ENCODE measurements at places on chromosomes 16 and 17.

- DNase-seq: no peak
These were observed 49.2 kb upstream of the CACNG3 start for GRCh38 chr16:24206926-24207325.

- no peak for DNase-seq
These were observed 44.0 kb downstream of the PLCG2 start for GRCh38 chr16:81823111-81823510.

DNA sequence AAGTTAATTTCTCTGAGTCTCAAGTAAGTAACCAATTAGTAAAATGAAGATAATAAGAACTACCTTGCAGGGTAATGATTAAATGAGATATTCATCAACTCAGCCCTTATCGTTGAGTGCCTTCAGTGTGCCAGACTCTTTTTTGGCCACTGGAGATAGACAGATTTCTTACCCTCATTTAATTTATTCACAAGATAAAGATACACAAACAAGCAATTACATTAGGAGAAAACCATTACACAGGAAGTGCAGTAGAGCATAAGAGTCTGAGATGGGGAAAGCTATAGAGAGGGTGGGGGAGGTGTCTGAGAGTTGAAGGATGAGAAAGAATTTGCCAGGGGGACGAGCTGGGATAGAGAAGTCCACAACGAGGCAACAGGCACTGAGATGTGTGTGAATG lies 72.5 kb upstream of the BCAR1 start:
- DNase-seq: no peak

GRCh38 chr16:71700831-71701230 lies 23.7 kb downstream of the PHLPP2 start:
- DNase-seq: no peak

DNA sequence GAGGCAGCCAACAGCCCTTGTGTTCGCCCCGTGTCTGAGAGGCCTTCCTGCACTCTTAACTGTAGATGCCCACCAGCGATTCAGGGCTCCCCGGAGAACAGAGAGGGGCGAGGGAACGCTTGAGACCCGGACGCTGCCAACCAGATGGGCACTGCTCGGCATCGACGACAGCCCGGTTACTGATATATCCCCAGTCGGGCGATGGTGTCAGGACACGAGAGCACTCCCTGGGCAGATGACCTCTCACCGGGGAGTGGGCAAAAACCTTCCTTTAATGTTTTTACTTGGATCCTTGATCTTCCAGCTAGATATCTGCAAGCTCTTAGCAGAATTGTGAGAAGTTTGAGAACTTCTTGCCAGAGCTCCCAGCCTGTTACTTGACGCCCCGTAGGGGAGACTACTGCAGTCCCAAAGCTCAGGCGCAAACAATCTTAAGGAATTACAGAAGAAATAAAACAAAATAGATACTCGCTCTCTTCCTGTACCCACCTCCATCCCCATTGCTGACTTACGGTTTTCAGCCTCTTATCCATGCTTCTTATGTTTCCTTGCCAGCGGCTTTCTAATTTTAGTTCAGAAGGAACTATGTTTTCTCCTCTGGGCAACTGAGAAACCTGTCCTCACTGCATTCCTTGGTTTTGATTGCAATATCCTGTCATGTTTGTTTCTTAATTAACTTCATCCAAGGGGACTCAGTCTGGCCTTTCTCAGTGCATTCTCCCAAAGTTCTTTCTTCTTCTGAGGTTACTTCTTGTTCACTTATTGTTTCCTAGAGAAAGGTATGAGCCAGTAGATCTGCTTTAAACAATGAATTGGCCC lies 845 bp downstream of the SP2 start:
- DNase-seq: no peak

GRCh38 chr17:72403713-72404209 lies 282.9 kb downstream of the SOX9 start:
- no peak for DNase-seq

DNA sequence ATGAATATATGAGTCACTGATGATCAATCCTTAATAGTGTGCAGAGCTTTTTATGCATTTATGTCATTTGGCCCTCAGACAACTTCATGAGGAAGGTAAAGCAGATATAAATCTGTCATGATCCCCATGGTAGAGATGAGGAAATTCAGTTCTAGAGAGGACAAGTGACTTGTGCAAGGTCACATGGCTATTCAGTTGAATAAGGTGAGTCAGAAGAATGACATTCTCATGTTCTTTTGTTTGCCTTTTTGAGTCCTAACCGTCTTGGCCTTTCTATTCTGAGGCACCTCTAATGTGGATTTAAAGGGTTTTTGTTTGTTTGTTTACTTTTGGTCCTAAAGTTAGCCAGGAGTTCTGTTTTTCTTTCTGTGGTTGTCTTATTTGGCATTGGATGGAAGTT lies 116.2 kb upstream of the ELAC2 start:
- no peak for DNase-seq

GRCh38 chr16:8919934-8920462 lies 37.8 kb downstream of the LITAFD start:
- DNase-seq: no peak

Data from NCI-H446 treated with DMSO at 0.1 percent for 48 hours (cell line).